ENCODE measurements at places on chromosomes 7 and 10.

DNA sequence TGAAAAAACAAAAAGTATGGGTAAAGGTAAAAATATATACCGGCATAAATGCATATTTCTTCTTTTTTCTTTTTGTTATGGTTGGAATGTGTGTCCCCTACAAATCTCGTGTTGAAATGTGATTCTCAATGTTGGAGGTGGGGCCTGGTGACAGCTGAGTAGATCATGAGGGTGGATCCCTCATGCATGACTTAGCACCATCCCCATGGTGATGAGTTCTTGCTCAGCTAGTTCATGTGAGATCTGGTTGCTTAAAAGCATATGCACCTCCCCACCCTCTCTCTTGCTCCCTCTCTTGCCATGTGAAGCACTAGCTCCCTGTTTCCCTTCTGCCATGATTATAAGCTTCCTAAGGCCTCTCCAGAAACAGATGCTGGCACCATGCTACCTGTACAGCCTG lies 93.3 kb downstream of the HYCC1 start:
- no peak for DNase-seq

DNA sequence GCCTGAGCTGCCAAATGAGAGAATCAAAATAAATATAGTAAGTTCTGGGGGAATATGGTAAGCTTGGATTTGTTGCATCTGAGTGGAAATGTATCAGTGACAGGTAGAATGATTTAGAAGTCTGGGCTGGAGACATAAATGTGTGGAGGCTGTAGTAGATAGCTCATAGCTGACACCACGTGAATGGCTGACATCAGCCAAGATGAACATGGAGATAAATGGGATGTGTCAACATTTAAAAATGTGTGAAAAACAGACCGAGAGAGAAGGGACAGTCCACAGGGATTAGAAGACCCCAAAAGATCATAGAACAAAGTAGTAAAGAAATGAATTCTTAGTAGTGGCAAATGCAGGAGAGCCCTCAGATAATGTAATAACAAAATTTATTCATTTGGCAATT lies 40.9 kb downstream of the NAMPT start:
- no peak for DNase-seq

GRCh38 chr10:113423981-113424721 lies 128.7 kb upstream of the HABP2 start:
- no peak for DNase-seq

- no peak for DNase-seq
These were observed 119.8 kb downstream of the EBF3 start for GRCh38 chr10:129844216-129844766.

DNA sequence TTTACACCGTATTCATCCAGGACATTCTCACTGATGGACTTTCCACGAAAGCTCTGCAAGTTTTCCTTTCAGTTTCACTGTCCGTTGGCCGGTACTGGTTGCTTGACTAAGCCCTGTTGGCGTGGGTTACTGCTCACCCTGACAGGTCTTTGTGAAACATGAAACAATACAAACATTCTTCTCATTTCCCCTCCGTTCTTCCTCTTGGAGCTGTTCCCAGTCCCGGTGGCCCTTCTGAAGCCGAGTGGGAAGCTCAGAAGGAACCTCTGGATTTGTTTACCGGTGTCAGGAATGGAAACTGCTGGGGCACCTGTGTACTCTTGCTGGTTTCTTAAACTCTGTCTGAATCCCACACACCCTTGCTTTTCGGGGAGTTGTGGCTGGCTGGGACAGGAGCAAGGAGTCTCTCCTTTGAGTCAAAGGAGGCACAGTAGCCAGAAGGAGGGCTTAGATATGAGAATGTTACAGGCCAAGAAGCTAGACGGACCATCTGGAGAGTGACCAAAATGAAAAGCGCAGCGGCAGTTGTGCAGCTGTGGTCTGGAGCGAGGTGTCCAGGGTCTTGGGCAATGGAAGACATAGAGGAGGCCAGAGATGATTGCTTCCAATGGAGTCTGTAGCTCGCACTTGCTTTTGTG lies 45.7 kb downstream of the LYZL2 start:
- no peak for DNase-seq

DNA sequence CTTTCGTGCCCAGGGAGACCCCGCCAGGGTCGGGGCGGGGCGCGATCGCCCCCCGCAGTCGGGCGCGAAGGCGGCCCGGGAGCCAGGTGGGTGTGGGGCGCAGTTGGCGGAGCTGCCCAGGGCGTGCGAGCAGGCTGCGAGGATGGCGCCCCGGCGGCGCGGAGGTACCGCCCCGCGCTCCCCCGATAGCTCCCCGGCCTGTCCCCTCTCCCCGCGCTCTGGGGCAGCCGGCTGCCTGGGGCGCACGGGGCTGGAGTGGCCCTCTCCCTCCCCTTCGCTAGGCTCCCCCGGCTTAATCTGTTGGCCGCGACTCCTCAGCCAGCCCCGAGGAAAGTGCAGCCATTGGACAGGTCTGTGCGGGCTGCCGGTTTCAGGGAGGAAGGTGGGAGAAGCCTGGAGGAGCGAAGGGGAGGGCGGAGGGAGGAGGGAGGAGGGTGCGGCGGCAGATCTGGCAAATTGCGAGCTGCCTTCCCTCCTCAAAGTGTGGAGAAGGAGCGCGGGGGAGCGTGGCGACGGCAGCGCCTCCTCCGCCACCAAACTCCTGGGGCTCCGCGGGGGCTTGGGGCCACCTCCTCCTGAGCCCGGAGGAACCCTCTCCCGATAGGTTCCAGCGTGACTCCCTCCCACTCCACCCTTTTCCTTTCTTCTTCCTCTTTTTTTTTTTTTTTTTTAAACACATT lies 361 bp upstream of the PLXDC2 start:
- DNase-seq, result no peak
